ENCODE measurements at places on chromosomes 12 and 14.

GRCh38 chr12:62191491-62192179, 68.6 kb upstream of the USP15 start:
- no peak for DNase-seq

GRCh38 chr14:57492859-57493258, 798 bp downstream of the CCDC198 start:
- DNase-seq = no peak

DNA sequence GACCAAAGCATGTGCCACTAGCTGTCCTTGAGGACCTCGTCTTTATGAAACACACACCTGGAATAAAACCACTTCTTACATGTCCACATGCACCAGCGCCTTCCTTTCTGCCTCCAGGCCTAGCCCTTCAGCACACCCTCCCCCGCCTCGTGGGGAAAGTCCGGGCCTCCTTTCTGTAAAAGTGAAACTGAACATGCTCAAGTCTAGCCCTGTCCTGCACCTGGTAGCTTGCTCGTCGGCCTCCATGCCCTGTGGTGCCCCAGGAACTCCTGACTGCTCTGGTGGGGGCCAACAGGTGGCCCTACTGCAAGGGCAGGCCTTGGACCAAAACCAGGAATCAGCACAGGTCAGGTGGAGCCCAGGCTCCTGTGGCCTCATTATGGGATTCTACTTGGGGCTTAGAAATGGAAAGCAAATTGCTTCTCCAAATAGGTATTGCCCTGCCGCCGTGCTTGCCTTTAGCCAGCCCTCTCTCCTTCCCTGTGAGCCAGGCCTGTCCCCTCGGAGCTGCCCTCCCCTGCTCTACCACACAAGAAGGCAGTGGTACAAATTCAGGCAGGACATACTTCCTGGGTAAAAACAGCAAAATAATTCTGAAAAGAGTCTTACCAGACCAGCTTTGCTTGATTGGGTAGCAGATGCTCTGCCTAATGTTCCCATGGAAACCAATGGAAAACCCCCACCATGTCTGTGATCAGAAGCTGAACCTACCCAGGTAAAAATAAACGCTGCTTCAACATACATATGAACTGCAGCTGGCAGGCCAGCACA, 43.5 kb downstream of the ERH start:
- DNase-seq = no peak

DNA sequence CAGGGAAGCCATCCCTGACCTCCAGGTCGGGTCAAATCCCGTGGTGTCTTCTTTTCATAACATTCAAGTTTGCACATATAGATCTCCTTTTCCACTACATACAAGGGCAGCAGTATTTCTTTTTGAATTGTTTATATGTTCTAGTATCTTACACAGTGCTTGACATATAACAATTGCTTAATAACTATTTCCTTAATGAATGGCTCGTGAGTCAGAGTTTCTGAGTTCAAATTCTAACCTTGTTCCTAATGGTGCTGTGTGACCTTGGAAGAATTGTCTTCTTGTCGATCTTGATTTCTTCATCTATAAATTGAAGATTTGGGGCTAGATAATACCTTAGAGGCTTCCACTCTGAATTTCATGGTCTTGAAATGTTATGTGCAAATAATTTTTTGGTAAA, 57.2 kb upstream of the PELI2 start:
- no peak for DNase-seq

- no peak for DNase-seq
These were observed 1.8 kb upstream of the PARP2 start for GRCh38 chr14:20341646-20342045.
